ENCODE measurements at places on chromosomes 12 and 14.
A peak's percentile ranks its signal among the peaks of the same experiment; 100 is the strongest.

- DNase-seq: peak; percentile 66
Measured at GRCh38 chr14:50736932-50737419, 68.9 kb upstream of the SAV1 start.

DNA sequence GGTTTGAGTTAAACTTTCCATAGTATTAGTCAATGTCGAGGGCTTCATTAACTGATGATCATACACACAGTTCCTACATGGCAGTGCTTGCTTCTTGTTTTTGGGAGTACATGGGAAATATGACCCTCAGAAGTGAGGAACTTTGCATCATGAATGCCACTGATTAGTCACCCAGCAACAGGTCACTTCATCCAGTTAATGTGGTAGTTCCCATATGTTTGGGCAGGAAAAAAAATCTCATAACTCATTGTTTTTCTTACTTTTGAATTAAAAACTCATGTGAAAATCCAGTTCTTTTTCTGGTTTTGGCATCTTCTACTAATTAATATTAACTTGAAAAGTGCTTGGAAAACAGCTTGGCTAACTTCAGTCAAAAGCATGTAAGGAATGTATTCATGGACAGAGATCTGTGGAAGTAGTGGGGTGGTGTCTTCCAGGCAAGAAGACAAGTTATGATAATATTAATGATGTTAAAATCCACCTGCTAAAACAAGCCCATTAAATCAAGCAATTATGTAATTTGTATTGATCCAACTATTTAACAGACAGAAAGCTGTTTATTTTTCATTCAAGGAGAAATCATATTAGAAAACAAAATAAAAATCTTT is 309.1 kb upstream of the NAV3 start:
- no peak for DNase-seq

- DNase-seq: no peak
Measured at GRCh38 chr12:49800421-49801140, 27.6 kb downstream of the NCKAP5L start.

GRCh38 chr12:110641521-110641920 is 27.6 kb downstream of the TCTN1 start:
- DNase-seq: no peak

- no peak for DNase-seq
Measured at GRCh38 chr12:116849216-116849615, 32.0 kb downstream of the HRK start.

GRCh38 chr12:86698641-86698980 is 442.4 kb upstream of the MGAT4C start:
- no peak for DNase-seq

Measured in activated CD8-positive, alpha-beta memory T cell treated with anti-CD3 and anti-CD28 coated beads for 24 hours (primary cell).